ENCODE measurements at places on chromosomes 7 and 10. TPM values are rescaled to one million over a fixed set of nuclear protein-coding genes. Genes with fewer than 3 reads are reported as not detected.

DNA sequence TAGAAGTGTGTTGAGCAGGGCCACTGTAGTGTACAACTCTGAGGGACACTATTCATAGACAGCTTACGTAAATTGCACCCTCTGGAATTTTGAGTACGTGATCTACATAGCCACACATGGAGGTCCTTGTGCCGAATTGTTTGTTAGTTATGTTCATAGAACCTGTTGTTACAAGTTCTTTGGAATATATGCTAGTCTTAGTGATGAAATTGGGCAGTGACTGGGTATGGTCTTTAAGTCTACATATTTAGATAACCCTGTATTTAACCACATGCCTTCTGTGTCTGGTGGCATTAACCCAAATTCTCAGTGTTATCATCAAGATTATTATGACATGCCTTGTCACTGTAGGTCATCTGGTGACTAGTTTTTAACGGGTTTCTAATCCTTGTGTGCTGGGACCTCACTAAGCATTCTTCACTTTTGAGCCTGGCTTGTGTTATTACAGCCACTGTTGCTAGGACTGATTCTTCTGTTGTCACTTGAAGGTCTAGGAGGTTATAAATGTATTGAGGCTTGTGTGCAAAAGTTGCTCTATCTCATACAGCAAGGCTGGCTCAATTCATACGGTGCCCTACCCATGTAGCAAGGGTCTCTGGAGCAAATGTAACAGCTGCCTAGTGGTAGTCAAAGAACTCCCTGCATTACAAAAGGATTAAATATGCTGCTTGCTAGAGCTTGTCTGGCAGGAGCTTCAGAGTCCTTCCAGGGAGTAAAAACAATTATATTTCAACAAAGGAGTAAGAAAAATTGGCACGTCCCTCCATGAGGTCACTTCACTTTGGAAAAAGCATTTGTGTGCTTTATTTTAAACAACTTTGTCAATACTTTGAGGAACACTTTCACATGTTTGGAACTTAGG is 65.4 kb downstream of the CDK14 start:
- DNase-seq: no peak

DNA sequence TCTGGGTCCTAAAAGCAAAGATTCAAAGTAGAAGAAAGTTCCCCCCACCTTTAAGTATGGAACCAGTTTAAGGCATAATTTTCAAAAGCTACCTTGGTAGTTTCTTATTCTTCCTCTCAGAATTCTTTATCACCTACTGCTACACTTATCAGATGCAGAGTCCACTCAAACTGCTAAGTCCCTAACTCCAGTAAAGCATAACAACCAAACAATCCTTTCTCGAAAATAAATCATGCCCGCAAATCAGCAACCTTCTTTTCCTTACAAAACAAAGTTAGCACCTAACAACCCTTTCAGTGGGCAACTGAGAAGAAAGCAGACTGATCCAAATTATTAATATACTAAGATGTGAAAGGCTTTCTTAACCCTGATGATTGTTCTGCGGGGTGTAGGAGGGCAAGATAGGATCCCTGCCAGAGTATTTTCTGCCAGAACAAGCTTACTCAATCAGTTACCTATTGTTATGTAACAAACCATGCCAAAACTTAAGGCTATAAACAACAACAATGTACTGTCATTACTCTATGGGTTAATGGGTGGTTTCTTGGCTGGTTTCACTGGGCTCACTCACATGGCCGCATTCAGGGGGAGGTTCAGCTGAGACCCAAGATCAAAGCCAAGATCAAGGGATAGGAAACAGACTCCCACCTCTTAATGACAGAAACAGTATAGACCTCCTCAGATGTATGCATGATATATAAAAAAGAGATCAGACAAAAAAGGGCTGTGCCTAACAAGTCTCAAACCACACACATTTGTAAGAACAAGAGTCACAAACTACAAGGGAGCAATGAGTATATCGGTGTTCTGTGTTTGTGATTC is 42.0 kb downstream of the CCDC6 start:
- DNase-seq: no peak

DNA sequence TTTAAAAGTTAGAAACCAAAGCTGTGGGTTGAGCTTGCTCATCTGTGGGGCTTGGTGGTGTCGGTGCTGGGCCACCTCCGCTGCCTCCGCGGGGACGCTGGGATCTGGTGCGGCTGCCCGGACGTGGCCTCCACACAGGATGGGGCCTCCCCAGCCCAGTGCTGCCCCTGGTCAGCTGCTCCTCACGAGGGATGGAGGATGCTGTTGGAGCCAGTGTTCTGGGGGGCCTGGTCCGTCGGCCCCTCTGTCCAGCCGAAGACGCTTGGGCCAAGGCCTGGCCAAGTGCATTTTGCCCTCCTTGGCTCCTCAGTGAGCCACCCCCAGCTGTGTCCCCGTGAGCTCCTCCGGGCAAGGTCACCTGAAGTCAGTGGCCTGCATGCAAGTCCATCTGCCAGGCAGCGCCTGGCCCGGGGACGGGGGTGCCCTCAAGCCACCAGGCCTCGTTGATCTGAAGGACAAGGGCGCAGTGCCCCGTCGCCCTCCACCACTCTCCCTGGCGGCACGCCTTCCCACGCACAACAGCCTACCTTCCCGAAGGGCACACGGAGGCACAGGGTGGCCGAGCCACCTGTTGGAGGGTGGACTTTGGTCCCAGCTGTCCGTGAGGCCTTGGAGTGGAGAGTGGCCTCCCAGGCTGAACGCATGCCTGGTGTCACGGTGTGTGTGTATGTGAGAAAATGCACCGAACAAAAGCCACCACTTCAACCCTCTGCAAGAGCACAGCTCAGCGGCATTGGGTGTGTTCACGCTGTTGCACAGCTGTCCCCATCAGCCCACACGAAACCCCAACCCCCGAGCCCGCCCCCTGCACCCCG is 27.3 kb downstream of the KNDC1 start:
- DNase-seq: no peak

Gene PRKAG2
- 34.4 TPM for total RNA-seq

Data from breast epithelium (tissue), 4 donors.